Activated T-cell treated with anti-CD3 and anti-CD28 coated beads for 1 hour (primary cell): ENCODE measurements at places on chromosomes 13 and 19.
A peak's percentile ranks its signal among the peaks of the same experiment; 100 is the strongest.

GRCh38 chr13:113670541-113670940 is 3.5 kb downstream of the GRK1 start:
- no peak for DNase-seq

GRCh38 chr13:55613429-55614187 is 1527.1 kb upstream of the PRR20A start:
- DNase-seq = no peak

- DNase-seq = no peak
Observed at GRCh38 chr13:84470528-84470927, 588.3 kb upstream of the SLITRK1 start.

GRCh38 chr13:99894105-99894839 is 77.3 kb downstream of the ZIC5 start:
- DNase-seq = no peak

DNA sequence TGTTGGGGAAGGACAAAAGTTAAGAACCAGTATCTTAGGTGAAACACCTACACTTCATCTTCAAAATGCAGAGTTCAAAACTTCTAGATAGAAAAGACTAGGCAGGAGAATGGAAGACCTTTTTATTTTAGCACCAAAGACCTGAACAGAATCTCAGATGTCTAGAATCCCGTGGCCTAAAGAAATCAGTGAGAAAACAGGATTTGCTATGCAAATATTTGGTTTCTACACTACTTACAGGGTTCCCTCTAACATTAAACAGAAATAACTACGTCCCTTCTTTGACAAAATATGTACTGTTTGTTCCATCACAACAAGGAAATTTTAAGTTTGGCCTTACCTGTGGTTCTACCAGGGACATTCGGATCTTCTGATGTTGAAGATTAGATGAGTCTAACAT is 21.5 kb downstream of the DIS3 start:
- DNase-seq = no peak

DNA sequence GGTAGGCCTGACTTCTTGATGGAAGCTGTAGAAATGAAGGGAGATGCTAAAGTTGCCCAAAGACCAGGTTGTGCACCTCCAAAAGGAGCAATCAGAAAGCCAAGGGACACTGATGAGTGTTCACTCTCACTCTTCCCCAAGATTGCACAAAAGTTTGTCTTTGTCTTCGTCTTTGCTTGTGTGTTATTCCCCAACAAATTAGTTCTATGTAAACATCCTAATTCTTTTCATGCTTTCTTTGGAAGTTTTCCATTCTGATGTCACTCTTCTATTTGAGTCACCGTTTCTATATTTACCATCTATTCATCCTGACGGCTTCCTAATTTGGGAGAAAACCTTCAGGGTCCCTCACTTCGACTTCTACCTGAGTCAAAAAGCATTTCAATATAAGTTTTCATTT is 3.7 kb upstream of the TMEM272 start:
- DNase-seq = no peak

DNA sequence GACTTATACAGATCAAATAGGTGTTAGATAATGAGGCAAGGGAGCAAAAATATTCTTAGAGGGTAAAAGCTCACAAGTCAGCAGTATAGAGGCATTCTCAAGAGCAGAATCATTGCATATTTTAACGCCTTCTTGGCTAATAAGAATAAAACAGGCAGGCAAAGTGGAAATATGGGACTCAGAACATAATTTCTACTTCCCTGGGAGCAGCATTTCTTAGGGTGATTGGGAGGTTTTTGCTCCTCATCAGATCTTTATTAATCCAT is 39.6 kb downstream of the LHFPL6 start:
- DNase-seq = no peak

- DNase-seq = peak; percentile 36
Observed at GRCh38 chr19:1624458-1624857, 19.2 kb upstream of the UQCR11 start.

- no peak for DNase-seq
Observed at GRCh38 chr13:91668866-91669495, 270.6 kb downstream of the GPC5 start.

GRCh38 chr13:105579821-105580710 is 955.4 kb downstream of the EFNB2 start:
- DNase-seq = no peak

DNA sequence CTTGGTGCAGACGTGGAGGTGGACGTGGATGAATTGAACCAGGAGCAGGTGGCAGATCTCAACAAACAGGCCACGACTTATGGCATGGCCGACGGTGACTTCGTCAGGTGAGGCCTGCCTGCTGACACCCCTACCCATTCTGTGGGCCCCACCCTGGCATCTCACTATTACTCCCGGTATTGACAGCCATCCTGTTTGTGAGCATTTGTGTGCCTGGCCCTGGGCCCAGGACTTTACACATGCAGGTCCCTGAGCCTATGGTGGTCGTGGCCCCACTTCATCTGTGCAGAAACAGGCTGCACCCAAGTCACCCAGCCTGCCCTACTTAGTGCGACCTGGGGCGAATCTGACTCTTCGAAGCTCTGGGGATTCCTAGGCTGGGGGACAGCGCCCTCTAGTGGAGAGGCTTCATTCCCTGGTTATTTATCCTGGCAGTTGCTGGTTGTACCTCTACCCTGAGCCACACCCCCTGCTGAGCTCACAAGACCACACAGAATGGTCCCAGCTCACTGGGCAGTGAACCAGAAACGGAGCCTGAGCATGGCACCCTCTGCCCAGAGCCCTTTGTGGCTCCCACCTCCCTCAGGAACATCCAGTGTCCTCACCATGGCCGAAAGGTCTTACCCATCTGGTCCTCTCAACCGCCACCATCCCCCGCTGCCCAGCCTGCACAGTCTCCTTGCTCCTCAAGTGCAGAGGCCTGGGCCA is 16.9 kb downstream of the ZNF296 start:
- peak; percentile 84 for DNase-seq

DNA sequence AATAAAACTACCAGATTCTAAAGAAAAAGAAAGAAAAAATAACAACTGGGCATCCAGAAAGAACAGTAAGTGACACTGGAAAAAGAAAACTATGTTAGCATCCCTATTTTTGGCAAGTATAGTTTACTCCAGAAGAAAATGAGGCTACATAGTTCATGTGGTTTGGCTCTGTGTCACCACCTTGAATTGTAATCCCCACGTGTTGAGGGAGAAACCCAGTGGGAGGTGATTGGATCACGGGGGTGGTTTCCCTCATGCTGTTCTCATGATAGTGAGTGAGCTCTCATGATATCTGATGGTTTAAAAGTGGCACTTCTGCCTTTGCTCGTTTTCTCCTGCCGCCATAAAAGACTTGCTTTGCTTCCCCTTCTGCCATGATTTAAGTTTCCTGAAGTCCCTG is 76.9 kb downstream of the ITGBL1 start:
- no peak for DNase-seq

DNA sequence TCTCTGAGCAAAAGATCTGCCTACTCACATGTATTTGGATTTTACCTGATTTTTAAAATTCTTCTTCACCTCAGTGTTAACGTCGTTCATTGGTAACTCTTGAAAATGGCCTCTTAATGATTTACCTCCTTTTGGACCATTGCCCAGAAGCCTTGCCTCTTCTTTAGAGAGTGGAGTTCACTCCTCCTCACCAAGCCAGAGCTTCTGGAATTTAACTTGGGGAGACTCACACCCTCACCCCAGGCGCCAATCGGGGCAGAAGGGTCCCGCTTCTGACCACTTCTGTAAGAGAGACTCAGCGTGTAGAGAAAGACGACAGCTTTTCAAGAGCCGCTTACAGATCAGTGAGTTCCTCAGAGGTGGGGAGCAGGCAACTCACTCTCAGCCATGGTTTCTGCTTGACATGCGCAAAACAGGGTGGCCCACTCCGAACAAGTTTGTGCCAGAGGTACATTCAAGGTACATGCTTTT is 2.7 kb downstream of the PNMA8C start:
- no peak for DNase-seq

DNA sequence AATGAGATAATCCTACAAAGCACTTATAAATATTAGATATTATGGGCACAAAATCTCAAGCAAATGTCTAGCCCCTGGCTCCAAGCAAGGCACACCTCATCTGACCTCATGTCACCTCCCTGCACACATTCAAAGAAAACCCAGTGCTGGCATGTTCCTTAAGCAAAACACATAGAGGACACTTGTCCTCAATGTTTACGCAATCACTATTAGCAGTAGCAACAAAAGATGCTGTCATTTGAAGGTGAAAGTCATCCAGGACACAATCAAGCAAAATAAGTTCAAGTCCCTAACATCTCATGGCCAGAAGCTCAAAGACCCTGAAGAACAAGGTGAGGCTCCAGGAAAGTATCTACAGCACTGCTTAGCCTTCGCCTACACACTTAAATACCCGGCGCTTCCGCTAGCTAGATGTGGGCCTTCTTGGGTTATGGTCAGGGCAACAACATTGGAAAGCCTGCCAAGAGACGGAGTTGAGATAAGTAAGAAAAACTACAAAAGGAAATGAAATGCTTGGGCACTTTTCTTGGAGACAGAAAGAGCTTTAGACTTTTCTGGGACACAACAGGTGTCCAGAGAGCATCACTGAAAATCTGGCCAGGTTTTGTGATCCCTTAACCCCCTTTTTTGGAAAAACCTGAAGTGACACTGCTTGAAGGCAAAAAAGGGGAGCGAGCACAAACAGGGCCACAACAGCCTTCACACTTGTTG is 85.7 kb downstream of the FOXO1 start:
- no peak for DNase-seq

DNA sequence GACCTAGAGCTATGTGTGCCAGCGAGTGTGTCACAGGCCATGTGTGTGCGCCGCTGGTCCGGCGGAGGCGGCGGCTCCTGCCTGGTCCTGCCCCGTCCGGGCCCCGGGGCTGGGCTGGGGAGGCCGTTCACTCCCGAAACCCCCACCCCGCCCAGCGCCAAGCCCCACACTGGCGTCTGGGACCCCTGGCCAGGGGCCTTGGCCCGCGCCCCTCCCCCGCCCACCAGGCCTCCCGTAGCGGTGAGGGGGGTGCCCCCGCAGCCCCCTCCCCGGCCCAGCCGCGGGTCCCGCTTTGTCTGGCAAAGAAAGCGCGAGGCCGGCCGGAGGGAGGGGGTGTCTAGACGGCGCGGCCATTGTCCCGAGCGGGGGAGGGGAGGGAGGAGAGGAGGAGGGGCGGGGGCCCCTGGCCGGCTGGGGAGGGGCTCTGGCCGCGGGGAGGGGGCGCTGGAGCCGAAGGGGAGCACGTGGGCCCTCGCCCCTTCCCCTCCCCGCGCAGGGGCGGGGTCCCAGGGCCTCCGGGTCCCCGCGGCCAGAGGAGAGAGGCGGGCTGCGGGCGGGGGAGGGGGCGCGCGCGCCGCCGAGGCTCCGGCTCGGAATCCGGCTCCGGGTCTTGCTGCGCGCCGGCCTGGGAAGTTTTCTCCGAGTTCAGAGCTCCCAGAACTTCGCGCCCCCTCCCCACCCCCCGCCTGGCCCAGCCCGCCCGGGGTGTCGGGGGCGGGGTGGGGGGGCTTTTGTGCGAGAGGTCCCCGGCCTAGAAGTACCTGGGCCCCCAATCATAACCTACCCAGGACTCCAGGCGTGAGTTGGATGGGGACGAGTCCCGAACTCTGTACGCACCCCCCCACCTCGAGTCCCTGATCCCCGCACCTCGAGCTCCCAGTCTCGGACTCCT is 888 bp downstream of the NOTCH3 start:
- DNase-seq = no peak

- DNase-seq = no peak
Observed at GRCh38 chr13:38967446-38967845, 23.2 kb downstream of the STOML3 start.

GRCh38 chr13:19632915-19633478 is 462 bp upstream of the MPHOSPH8 start:
- no peak for DNase-seq

DNA sequence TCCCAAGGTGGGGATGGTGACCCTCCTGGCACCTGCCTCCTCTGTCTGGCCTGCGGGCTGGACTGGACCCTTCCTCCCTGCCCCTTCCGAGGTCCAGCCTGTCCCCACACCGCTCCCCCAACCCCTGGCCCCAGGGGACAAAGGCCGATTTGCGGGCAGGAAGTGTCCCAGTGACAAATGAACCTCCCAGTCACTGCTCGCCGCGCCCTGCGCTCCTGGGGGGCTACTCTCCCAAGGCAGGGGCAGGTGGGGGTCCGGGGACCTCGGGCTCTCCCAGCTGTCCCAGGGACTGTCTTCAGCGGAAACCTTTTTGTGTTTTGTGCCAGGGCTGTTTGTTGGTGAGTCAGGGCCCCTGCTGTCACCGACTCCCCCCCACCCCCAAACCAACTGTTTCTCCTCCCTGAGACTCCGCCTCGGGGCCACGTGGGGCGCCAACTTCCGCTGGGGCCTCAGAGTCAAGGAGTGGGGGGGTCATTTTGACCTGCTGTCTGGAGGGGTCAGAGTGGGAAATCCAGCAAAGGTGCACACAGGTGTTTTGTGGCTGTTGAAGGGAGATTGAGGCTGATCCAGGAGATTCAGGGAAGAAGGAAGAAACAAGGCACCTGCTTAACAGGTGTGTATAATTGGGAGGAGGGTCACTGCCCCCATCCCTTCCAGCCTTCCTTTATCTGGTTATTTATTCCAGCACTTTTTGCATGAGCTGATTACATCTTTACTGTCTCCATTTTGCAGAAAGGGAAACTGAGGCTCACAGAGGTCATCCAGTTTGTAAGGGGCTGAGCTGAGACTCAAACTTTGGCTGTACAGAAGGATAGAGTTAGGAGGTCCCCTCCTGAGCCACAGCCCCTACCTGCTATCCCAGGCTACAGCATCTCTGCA is 831 bp downstream of the PGPEP1 start:
- DNase-seq = peak; percentile 55

DNA sequence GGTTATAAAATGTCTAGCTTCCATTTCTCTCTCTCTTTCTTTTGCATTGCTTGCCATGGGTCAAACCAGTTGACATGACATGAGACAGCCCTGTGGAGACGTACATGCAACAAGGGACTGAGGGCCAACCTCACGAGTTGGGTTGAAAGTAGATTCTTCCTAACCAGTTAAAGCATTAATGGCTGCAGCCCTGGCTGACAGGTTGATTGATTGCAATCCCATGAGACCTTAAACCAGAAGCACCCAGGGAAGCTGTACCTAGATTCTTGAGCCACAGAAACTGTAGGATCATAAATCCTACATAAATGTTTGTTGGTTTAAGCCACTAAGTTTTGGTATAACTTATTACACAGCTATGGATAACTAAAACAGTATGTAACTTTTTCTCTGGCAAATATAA is 373.8 kb downstream of the DACH1 start:
- DNase-seq = no peak

- DNase-seq = no peak
Observed at GRCh38 chr13:108460043-108460442, 169.4 kb upstream of the MYO16 start.

- no peak for DNase-seq
Observed at GRCh38 chr19:55699221-55699620, 24.2 kb downstream of the EPN1 start.

DNA sequence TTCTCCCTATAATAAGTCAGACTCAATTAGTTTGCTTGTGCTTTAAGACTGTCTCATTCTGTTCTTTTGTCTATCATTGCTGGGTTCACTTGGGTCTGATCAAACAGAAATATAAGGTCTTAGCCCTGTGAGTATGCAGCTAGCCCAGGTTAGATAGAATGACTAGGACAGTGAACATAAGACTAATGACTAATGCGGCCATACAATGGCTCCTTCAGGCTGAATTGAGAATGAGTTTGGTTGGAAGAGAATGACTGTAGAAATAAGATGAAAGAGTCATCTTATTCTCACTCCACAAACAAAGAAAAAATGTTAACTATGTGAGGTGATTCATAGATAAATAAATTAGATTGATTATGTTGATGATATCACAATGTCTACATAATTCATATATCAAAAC is 50.1 kb upstream of the OBI1 start:
- no peak for DNase-seq
